Stimulated activated naive CD8-positive, alpha-beta T cell treated with anti-CD3 and anti-CD28 coated beads, Interleukin-15, Interleukin-2, amounts not matched to agents 100 U/mL and 50 U/mL, for 24 hours (primary cell): ENCODE measurements at places on chromosomes 2 and 18.
A peak's percentile ranks its signal among the peaks of the same experiment; 100 is the strongest.

DNA sequence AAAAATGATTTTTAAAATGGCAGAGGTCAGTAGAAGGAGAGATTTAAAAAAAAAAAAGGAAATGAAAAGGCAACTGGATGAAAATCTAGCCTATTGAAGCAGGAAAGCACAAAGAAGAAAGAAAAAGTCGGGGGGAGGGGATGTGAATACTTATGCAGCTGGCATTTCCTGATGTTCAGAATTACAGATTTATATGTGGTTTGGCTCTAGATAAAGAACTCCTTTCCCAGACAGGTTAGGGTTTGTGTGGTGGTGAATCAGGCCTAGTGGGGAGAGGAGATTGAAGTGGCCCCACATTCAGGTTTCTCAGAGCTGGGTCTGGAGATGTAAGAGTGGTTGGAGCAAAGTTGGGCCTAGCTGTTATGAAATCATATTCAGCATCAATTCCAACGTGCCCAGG lies 394.4 kb downstream of the FIGN start:
- no peak for DNase-seq

DNA sequence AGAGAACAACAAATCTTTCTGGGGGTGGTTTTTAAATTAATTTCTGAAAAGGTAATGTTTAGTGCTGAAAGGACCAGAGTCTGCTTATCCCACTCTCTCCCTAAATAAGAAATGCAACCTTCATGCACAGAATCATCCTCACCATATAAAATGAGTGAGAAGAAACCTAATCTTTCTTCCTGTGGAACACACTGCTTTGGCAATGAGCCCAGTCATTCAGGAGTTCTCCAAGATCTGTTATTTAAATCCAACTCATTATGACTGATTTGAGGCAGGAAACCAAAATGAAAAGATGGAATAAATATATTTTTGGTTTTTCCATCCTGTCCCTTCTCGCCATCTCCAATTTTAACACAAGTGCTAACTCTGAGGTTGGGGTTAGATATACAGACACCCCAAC lies 228.3 kb downstream of the SRBD1 start:
- DNase-seq: no peak

DNA sequence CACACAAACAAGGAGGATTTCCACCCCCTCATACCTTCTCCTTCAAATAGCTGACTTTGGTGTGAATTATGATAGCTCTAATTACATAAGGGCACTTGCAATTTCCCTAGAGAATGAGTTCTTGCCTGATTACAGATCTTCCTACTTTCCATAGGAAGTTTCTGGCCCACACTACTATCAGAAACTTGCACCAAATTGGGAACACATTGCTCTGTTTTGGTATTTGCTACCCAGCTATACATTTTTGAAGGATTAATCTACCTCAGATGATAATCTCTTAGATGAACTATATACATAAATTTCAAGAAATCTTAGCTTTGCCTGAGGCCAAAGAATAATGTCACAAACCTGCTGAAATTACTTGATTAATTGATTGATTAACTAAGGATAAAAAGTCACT lies 4.9 kb downstream of the DCC start:
- no peak for DNase-seq

DNA sequence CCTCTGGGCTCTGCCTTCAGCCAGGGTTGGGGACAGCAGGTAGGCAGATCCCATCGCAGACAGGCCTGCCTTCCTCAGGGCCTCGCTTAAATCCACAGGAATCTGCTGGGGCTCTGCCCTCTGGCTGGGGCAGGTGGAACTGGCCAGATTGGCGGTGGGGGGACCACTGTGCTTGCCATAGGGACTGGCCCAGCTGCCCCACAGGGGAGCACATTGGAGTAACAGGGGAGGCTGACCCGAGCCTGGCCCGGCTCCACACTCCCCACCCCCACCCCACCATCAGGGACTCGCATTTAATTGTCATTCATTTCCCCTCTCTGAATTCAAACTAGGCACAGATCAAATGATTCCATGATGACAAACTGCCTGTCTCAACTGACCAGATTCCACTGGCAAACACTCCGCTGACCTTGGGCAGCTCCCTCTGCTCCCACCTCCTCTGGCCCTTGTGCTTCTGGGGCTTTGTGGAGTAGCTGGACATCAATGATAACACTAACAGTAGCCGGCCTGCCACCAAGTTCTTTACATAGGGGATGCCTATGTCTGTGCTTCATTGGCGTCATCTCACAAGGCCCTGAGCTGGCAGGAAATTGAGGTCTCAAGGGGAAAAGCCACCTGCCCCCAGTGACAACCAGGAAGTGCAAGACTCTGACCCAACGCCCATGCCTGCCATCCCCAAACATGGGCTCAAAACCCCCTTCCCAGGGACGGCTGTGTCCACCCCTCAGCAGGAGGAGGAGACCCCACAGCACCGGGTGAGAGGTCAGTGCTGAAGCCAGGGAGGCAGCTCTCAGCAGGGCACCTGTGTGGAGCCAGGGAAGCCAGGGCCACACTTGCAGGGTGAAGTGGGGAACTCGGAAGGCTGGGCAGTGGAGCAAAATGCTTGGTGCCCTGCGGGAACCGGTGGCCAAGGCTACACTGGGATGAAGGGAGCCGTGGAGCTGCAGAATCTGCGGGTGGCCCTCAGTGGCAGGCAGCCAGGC lies 2.1 kb upstream of the B3GNT7 start:
- peak; percentile 60 for DNase-seq

GRCh38 chr2:67694445-67694844 lies 297.3 kb downstream of the ETAA1 start:
- no peak for DNase-seq

DNA sequence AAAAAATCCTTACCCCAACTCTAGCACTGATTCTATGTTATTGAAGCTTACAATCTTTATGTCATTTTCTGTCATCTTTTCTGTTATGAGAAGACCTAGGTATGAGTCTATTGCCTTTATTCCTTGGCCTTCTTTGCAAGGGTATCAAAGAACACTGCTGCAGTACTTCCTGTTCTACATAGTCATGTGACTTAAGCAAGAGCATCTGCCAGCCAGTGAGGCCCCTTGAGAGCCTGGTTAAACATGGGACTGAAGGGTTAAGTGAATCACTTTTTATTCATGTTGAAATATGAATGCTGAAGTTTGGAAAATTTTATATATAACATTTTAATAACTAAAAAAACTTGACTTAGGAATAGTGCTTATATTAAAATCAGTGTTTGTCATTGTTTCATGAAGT lies 844 bp upstream of the CPS1 start:
- DNase-seq: no peak

GRCh38 chr18:22827741-22828140 lies 105.4 kb upstream of the RBBP8 start:
- no peak for DNase-seq

DNA sequence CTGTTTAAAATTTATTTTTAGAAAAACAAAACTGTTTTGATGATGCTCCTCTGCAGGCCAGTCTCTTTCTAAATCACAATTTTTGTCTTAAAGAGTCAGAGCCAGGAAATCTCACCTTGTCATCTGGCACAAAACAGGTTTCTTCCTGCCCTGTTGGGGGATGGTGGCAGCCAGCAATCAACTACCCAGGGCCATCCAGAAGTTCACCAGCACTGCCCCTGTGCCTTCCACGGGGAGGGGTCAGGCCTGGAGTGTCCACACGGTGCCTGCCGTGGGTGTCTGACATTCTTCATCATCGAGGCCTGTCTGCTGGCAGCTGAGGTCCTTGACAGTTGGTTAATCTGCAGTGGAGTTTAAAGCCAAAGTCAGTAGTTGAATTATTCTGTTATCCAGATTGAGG lies 40.0 kb upstream of the BMP10 start:
- no peak for DNase-seq

- DNase-seq: no peak
Measured at GRCh38 chr18:79578396-79579260, 101.0 kb upstream of the CTDP1 start.

DNA sequence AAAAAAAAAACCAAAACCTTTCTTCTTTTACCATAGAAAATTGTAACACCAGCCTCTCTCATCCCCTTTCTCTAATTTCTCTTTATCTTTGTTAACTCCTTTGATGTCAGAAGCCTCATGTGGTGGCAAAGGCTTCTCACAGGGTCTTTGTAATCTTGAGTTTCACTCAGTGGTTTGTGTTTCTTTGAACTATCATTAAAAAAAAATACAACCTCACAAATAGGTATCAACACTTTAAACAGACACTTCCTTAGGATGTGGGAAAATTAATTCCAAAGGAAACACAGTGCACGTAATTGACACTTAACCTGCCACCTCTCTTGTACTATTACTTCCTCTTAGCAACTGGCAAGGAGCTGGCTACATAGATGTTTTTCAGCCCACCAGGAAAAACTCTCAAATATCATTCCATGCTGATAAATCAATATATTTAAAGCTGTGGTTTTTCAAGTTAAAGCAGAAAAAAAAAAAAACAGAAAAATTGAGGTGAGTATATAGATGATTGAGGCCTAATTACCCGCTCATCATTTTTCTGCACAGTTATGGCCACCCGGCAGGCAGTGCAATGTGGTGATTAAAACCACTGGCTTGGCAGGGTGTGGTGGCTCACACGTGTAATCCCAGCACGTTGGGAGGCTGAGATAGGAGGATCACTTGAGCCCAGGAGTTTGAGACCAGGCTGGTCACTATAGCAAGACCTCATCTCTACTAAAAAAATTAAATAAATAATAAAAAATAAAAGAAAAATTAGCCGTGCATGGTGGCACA lies 193.5 kb downstream of the MYO3B start:
- no peak for DNase-seq

- no peak for DNase-seq
Measured at GRCh38 chr2:29219374-29219773, 104.2 kb downstream of the CLIP4 start.

GRCh38 chr2:6506859-6507258 lies 358.8 kb downstream of the CMPK2 start:
- no peak for DNase-seq

GRCh38 chr2:79862756-79863155 lies 349.9 kb downstream of the CTNNA2 start:
- DNase-seq: no peak

- no peak for DNase-seq
Measured at GRCh38 chr2:221616561-221616960, 44.5 kb upstream of the EPHA4 start.

DNA sequence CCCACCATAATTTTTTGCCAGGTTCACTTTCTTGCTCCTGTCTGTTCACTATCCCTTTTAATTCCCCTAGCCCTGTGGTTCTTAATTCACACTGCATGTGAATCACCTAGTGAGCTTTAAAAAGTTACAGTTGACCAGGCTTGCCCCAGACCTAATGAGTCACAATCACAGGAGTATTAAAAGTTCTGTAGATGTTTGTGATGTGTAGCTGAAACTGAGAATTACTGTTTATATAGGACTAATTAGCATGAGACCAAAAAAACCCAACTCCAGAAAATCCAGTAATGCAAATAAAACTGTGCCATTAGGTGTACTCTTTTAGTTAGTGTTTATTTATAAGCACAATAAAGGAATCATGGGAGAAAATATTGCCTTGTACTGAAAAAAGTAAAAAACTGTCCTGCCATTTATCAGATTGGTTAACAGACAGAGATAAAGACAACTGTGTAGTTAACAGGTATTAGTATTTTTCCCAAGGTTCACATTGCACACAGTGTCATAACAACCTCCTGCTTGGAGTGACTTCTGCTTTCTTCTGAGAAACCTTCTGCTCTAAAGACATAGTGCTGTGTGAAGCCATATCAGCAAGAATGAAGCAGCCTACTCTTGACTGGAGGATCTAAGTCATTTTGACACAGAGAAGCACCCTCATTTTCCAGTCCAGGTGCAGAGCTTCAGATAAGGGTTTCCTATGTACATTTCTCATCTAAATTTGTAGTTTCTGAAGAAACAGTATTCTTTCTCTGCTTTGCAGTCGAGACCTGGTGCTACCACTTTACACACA lies 39.0 kb downstream of the VAPA start:
- DNase-seq: no peak

- peak; percentile 5 for DNase-seq
Measured at GRCh38 chr2:118224895-118225311, 136.6 kb downstream of the INSIG2 start.

DNA sequence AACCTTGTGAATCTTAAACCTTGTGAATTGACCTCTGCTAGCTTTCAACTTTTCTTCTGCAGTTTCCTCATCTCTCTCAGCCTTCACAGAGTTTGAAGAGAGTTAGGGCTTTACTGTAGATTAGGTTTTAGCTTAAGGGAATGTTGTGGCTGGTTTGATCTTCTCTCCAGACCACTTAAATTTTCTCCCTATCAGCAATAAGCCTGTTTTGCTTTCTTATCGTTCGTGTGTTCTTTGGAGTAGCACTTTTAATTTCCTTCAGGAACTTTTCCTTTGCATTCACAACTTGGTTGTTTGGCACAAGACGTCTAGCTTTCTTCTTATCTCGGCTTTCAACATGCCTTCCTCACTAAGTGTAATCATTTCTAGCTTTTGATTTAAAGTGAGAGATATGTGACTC lies 2.8 kb upstream of the CDCA7 start:
- no peak for DNase-seq

DNA sequence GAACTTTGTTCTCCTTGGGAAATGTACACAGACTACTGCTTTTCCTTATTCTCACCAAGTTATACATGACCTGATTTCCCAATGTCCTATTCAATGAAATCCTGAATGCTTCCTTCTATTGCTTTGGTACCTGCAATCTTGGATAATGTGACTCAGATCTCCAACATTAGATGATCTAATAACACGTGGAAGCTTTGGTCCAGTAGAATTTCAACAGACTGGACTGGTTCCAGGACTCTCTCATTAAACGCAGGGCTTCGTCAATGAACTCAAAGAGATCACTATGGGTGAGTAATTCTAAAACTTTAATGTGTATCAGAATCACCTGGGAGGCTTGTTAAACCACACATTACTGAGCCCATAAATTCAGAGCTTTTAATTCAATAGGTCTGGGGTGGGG lies 413.6 kb upstream of the KCNH7 start:
- DNase-seq: no peak

GRCh38 chr2:5546181-5546580 lies 146.0 kb upstream of the SOX11 start:
- no peak for DNase-seq

DNA sequence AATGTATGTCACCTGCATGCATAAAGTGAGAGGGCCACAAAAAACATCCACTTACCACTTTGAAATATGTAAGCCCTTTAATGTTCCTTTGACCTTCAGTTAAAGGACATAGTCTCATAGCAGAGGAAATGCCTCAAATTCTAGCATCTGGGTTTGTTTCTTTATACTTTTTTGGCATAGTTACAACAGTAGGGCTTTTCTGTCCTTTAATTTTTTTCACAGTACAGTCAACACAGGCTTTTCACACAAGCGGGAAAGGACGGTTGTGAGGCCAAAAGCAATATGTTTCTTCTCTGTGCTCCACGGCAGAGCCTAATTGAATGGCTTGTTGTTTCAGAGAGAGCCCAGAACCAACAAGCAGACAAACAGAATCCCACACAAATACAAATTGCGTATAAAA lies 57.6 kb downstream of the CRIM1 start:
- DNase-seq: no peak

DNA sequence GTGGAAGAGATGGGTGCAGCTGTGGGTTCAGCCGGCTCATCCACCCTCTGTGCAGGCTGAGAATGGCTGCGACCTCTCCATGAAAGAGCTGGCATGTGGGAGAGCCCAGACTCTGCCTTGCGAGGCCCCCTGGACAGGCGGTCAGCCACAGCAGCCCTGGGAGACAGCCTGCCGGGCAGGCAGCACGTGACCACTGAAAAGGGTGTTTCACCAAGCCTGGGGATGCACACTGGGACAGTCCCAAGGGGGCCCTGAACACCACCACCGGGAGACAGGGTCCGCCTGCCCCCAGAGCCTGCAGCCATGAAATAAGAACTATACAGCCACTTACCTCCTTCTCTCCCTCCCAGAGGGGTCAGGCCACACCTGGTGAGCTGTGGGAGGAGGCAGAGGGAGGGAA lies 11.5 kb downstream of the RFX8 start:
- DNase-seq: no peak
